Stimulated activated CD8-positive, alpha-beta memory T cell treated with anti-CD3 and anti-CD28 coated beads, Interleukin-4, amount 100 ng/mL, for 1 hour (primary cell): ENCODE measurements at places on chromosomes 16 and 17.

GRCh38 chr17:81345228-81346089, 49.8 kb upstream of the BAHCC1 start:
- DNase-seq: no peak

DNA sequence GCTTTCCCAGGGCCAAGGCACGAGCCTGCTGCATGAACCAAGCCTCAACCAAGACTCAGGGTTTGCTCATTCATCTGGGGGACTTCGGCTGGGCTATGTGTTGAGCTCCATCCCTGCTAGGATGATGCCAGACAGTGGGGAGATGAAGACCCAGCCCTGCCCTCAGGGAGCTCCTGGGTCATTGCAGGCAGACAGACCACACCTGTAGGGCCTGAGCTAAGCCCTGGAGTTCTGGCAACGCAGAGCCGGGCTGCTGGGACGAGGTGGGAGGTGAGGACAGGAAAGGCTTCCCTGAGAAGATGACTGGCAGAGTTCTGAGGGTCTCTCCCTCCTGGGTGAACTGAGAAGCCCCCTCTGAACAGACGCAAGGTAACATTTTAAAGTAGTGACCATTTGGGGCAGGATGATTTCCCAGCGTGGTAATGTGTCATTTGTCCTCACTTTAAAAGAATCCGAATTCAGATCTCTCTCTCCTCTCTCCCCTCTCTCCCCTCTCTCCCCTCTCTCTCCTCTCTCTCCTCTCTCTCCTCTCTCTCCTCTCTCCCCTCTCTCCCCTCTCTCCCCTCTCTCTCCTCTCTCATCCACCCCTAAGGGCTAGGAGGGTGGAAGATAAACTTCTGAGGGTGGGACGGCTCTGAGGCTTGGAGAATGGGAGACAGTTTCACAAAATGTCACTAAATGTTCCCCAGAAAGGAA, 98.4 kb downstream of the MGAT5B start:
- DNase-seq: no peak

DNA sequence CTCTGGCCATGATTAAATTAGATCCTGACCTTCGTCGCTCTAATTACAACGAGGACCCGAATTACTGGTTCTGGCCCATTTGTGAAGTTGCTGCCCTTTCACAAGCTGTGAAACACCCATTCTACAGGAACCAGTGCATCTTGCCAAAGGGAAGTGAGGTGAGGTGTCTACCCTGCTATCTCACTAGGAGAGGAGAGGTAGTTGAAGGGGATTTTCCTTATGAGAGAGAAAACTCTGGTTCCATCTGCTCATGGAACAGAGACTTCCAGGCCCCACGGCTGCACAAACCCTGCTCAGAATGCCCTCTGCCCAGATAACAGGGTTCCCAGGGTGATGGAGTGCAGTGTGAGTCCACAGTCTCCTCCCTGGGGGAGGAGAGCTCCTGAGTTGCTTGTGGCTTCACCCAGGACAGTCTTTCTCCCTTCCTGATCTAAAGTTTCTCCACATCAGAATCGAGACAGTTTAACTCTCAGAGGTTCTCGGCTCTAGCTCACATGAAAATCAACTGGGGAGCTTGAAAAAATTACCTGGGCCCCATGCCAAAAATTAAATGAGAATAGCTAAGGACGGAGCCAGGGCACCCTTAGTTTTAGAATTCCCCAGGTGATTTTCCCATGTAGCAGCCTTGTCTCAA, 7.8 kb upstream of the SSTR2 start:
- DNase-seq: no peak

DNA sequence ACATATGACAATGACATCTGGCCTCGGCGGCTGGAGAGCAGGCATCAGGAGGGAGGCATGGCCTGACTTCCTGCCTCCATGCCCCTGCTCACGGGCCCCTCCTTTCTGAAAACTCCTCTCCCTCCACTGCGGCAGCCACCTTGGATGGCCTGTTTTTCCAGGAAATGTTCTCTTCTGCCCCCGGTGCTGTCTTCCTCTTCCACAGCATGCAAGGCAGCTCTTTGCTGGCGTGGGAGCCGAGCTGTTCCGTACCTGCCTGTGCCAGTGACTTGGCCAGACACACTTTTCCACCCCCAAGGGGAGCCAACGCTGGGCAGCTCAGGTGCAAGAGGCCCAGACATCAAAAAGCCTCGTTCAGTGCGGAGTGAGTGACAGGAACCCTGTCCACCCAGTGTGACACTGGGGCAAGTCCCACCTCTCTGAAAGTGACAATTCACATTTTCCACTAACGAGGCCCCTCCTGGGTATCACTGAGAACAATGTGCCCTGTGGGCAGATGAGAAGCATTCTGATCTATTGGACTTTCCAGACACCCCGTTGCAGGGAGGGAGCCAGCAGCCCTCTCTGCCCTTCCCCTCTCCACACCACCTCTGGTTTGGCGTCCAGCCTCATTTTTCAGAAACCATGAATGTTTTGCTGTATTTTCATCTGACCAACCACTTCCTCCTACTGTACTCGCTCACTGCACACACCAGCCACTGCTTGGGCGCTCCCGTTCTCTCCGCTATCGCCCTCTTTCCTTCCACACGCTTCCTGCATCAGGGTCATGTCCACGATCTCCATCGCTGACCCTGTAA, 31.2 kb downstream of the NSMCE1 start:
- peak; percentile 59 for DNase-seq

DNA sequence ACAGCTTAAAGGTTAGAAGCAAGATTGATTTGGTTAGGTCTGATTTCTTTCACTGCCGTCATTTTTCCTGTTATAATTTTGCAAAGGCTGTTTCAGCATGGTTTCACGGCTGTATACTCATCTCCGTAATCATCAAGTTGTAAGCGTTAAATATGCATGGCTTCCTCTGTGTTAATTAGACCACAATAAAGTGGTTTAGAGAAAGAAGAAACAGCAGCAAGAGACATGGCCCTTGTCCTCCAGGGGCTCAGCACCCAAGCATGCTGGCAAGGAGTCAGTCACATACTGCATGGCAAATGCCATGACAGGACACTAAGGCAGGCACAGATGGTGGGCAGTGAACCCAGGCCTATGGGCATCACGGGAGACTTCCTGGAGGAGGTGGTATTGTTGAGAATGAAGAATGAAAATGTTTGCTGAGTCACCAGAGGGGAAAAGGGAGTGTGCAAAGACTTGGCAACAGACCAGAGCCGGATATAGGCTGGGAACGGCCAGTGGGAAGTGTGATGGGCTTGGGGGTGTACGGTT, 61.4 kb upstream of the PLCG2 start:
- no peak for DNase-seq

DNA sequence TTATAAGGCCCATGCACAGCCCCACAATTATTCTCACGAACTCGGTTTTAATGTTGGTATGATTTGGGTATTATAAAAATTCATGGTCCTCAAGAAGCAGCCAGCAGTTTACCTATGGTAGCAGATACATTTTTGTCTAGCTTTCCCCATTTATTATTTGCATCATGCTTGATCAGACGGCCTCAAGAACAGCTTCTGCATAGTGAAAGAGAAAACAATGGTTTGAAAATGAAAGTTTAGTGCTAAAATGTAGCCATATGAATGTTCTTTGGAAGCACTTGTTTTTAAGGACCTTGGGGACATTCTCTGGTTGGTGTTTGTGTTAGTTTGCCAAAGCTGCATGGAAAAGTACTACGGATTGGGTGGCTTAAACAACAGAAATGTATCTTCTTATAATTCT, 72.4 kb upstream of the CPHXL start:
- DNase-seq: no peak

- no peak for DNase-seq
Measured at GRCh38 chr16:1286513-1287094, 22.8 kb upstream of the UBE2I start.

DNA sequence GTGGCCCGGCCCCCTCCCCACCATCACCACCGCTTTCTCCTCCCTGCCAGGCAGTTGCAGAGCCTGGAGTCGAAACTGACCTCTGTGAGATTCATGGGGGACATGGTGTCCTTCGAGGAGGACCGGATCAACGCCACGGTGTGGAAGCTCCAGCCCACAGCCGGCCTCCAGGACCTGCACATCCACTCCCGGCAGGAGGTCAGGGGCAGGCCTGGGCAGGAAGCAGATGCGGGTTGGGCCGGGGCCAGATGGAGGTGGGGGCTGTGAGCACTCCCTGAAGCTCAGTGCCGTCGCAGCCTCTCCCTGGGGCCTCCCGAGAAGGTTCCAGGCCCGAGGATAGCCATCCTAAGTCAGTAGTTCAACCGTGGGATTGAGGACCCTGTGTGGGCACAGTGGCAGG, 14.2 kb upstream of the ADGRG3 start:
- no peak for DNase-seq

DNA sequence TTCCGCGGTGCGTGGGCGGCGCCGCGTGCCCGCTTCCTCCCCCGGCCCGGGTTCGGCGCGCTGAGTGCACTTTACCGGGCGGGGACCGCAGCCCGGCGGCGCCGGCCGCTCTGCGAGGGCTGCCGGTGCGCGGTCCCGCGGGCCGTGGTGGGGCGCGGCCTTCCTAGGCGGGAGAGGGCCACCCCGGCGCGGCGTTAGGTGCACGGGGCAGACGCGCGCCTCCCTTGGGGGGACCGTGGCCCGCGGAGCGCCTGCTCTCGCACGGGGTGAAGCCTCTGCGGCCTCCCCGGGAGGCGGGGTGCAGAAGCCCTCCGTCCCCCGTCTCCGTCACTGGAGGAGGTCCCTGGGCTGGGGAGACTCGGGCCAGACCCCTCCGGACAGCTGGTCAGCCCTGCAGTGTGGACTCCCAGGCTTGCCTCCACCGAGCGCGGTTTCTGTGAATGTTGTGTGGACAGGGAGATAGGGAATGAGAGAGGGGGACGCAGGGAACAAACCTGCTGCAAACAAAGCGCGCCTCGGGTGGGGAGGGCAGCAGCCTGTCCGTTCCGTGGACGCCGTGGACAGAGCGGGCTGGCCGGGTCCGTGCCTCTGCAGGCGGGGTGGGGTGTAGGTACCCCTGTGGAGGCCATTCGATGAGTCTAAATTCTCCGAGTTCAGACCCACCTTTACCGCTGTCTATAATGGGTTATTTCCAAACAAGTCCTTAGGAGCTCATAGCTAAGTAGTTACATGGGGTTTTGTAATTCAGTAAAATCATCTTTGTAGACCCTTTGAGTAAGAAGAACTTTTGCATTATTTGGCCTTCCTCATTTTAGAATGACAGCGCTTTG, 721 bp downstream of the TBCD start:
- DNase-seq: no peak

DNA sequence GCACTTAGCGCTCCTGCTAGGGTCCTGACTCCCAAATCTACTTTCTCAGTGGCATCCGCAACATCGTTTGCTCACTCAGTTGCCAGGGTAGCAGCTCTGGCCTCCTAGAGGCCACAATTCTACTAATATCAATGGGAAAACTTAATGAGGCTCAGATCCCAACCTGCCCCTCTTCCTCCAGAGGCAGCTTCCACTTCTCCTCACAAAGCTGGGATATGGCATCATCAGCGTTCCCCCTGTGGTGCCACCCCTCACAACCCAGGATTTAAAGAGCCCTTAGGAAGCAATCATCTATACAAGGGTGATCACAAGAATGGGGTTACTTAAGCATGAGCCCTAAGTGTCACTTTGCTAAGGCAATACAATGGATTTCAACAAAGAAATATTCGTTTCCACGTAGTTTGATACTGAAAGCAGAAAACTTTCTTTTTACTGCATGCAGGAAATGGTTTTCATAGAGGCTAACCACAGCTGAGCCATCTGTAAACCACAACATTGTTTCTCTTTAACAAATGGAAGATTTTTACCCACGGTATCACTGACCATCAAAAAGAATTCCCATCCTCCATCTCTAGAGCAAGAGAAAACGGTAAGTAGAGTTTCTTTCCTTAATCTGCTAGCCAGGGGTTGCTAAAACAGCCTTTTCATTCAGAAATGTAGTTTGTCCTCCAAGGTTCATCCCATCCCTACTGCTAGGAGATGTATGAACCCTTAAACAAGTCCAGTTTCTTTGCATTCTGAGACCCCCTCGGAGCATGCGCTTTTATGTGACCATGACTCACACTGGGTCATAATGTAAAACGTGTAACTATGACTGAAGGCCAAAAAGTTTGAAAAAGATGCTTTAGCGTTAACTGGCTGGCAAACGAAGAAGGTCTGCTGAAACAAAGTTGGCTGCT, 68.3 kb upstream of the BCAR1 start:
- DNase-seq: no peak

DNA sequence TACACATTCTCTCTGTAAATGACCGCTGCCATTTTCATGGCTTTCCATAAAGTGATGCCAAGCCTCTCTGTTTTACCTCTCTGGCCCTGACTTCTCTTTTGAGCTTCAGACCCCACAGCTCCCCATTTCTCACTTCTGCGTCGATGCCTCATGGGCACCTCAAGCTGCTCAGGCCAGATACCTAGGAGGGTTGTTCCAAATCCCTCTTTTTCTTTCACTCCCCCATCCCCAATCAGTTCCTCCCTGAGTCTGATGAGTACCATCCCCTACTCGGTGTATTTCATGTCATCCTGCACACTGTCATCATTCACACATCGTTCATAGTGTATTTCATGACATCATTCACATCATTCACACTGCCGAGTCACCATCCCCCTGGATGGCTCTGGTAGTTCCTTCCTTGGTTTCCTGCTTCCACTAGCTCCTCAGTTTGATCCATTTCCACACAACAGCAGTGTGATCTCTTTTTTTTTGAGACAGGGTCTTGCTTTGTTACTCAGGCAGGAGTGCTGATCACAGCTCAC, 43.1 kb downstream of the NTN1 start:
- no peak for DNase-seq

- DNase-seq: no peak
Measured at GRCh38 chr17:56125830-56126819, 27.1 kb upstream of the ANKFN1 start.

DNA sequence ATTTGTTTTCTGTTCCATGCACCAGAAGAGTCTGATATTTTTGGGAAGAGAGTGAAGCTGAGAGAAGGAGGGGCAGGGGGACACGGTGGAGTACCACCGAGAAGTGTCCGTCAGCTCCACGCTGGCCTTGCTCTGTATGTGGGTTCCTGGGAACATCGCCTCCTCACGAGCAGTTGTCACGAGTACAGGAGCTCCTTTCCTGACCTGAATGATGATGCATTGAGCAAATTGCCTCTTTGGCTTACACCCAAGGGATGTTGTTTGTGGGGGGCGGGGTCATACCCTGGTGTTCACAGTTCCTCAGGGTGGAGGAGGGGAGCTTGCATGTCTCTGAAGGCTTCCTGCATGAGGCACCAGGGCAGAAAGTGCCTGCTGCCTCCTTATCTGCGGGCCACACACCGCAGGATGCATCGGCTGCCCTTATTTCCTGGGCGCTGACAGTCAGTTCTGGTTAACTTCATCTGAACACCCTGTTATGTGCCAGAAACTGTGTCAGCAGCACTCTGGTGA, 36.2 kb downstream of the RGS9 start:
- peak; percentile 62 for DNase-seq

DNA sequence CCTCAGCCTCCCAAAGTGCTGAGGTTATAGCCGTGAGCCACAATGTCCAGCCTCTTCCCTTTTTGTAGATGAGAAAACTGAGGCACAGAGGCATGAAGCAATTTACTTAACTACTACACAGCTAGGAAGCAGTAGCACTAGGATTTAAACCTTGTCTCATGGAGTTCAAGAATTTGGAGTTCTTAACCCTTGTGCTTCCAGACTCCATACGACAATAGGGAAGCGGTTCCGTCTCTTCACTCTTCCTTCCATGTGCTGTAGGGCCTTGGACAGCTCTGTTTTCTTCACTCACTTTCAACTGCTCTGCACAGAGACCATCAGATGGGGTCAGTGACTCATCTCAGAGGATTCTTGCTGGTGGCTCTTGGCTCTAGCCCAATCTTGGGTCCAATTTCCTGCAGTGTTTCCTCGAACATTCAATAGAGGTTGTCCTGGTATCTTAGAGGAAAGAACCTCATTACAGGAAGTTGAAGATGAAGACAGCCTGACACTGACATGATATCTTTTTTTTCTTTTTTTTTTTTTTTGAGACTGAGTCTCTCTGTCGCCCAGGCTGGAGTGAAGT, 19.3 kb downstream of the ITGAL start:
- DNase-seq: no peak

GRCh38 chr17:55062921-55063320, 94.4 kb downstream of the STXBP4 start:
- DNase-seq: no peak
